ENCODE measurements at places on chromosomes 5 and 9.
A peak's percentile ranks its signal among the peaks of the same experiment; 100 is the strongest.

DNA sequence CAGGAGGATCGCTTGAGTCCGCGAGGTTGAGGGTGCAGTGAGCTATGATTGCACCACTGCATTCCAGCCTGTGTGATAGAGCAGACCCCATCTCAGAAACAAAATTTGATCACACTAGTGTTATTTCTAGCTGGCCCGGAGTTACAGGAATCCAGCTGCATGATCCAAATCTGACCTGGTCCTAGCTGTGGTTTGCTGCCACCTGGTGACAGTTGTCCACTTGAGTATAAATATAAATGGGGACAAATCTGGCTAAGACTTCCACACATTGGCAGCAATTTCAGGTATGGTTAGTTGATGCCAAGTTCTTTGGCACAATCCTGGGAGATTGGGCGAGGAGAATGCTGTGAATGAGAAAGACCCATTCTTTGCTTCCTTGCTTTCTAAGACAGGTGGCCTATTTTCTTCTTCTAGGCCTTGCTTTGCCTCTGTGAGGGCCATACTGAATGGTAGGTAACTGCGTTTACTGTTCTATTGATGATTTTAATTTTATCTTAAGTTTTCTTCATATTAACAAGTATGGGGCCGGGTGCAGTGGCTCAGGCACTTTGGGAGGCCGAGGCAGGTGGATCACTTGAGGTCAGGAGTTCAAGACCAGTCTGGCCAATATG lies 35.4 kb downstream of the UBE2R2 start:
- peak; percentile 60 for DNase-seq

GRCh38 chr5:96045888-96046287 lies 84.2 kb upstream of the ELL2 start:
- no peak for DNase-seq

DNA sequence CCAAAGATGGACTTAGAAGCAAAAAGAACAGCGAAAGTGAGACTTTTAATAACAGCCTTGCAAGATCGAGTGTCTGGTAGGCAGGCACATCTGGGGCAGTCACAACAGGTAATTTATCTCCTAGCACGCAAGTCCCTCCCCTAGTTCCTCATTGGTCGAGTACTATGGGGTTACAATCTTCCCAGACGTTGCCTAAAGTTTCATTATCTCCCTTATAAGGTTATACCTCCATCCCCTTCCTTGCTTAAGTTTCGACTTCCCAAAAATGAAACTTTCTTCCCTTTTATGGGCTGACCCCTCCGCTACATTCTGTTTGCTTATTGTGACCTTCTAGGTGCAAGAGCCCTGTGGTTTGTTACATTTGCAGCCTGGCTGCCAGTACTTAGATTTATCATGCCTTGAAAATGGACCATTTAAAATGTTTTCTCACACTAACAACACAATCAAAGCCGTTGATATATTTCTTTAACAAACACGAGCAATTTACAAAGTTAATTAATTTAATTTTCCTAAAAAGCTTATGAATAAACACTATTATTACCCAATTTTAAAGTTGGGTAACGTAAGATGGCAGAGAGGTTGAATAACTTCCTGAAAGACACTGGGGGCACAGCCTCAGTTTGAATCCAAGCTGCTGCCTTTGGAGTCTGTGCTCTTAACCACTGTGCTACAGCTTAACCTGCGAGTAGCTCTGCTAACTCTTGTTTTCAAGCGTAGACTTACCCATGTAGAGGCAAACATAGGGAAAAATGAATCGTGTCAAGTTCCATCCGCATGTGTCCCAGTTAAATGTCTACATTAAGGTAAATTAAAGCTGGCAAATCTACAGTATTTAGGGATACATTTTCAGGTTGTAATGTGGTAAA lies 91.7 kb downstream of the EDIL3 start:
- no peak for DNase-seq

DNA sequence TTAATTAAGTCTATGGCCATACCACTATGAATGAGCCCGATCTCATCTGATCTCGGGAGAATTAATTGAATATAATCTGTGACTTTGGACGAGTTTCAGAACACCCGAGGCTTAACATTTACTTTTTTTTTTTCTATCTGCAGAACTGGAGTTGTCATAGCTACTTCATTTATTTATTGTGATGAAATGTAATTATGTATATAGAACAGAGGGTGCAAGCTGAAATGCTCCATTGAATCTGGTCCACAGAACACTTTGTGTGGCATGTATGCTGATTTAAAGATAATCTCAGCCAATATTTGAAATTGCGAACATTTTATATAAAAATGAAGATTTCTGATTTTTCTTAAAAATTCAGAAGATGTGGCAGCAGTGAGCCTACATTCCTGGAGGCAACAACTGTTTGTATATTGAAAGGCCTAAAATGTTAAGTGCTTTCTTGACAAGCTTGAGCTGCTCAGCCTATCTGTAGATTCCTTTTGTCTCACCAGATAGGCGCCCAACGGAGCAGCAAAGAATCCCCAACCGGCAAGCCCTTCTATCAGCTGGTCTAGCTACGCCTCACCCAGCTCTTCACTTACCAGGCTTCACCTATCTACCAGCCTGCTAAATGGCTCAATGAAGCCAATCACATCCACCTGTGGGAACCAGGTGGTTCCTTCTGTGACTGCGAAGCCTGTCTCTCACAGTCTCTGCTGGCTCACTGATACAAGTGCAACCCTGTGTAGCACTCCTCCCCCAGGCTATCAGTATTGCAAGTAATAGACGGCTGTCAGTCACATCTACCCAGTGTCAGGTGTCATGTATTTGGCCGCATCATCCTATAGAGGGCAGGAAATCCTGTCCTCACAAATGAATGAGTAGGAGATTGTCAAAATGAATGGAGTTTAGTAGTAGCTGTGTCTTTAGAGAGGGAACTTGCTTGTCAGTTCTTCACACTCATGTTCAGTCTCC lies 170.6 kb upstream of the MRPS30 start:
- DNase-seq: no peak

Data from gastrocnemius medialis (tissue), 4 donors.